Suprapubic skin (tissue), 4 donors: ENCODE measurements at places on chromosomes 4 and X. TPM values are rescaled to one million over a fixed set of nuclear protein-coding genes. Genes with fewer than 3 reads are reported as not detected.

DNA sequence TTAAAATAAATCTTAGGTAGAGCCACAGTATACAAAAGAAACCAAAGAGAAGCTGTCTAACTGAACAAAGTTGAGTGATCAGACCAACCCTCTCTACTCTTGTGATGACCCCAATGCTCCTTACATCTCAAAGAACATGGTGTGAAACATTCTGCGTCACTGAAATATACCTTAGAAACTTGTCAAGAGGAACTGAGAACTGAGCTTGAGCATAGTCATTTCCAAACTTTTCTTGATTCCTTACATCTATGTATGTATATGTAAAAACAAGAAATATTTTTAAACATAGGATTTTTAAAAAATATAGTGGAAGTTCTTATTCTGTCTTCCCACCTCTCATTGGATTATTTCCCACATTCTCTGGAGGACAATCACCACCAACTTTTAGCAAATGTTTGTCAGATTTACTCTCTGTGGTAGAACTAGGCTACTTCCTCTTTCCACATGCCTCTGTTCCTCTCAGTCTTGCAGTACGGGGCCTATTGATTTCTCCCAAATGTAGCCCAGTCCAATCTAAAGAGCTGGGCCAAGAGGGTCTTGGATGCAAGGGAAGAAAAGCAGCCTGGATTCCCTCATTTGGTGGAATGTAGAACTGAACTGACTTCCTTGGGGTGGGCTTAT lies 98.2 kb upstream of the HHIP start:
- no peak overlapping the region for H3K4me3 ChIP-seq
- H3K27me3 ChIP-seq = no peaks in the 10 kb centered on the region
- H3K4me1 ChIP-seq = no peaks in the 10 kb centered on the region
- no peak overlapping the region for H3K27ac ChIP-seq

DNA sequence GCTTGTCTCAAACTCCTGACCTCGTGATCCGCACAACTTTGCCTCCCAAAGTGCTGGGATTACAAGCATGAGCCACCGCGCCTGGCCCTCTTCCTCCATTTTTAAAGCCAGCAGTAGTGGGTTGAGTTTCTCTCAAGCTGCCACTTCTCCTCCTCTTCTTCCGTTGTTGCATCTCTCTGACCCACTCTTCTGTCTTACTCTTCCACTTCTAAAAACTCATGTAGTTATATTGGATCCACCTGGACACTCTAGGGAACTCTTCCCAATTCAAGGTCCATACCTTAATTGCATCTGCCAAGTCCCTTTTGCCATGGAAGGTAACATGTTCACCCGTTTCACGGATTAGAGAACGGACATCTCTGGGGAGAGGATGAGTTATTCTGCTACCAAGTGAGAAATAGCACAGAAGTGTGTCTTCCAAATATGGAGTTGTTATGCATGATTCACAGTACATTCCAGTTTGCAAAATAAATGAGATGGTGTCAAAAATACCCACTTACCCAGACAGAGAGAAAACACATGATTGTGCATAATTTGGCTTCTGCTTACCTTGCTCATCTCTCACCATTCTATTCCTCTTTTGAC lies 51.8 kb downstream of the GBA3 start:
- H3K4me3 ChIP-seq = no peak overlapping the region
- H3K36me3 ChIP-seq = no peaks in the 10 kb centered on the region
- no peak for DNase-seq
- no peaks in the 10 kb centered on the region for H3K4me1 ChIP-seq

DNA sequence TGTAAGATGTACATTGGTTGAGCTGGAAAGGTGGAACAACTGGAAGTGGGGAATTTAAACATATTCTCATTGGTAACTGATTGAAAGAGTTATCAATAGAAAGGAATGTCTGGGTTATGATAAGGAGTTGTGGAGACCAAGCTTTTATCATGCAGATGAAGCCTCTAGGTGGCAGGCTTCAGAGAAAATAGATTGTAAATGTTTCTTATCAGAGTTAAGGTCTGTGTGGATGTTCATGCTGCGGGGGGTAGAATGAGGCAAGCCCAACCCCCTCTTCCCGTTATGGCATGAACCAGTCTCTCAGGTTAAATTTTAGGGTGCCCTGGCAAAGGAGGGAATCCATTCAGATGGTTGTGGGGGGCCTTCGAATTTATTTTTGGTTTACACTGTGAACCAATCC lies 16.0 kb downstream of the ARSD start:
- no peaks in the 10 kb centered on the region for H3K4me1 ChIP-seq
- no peaks in the 10 kb centered on the region for H3K27me3 ChIP-seq
- no peak for DNase-seq
- no peak overlapping the region for H3K4me3 ChIP-seq
- H3K36me3 ChIP-seq = peaks cover 12% of the 10 kb centered on the region
- H3K27ac ChIP-seq = no peak overlapping the region

DNA sequence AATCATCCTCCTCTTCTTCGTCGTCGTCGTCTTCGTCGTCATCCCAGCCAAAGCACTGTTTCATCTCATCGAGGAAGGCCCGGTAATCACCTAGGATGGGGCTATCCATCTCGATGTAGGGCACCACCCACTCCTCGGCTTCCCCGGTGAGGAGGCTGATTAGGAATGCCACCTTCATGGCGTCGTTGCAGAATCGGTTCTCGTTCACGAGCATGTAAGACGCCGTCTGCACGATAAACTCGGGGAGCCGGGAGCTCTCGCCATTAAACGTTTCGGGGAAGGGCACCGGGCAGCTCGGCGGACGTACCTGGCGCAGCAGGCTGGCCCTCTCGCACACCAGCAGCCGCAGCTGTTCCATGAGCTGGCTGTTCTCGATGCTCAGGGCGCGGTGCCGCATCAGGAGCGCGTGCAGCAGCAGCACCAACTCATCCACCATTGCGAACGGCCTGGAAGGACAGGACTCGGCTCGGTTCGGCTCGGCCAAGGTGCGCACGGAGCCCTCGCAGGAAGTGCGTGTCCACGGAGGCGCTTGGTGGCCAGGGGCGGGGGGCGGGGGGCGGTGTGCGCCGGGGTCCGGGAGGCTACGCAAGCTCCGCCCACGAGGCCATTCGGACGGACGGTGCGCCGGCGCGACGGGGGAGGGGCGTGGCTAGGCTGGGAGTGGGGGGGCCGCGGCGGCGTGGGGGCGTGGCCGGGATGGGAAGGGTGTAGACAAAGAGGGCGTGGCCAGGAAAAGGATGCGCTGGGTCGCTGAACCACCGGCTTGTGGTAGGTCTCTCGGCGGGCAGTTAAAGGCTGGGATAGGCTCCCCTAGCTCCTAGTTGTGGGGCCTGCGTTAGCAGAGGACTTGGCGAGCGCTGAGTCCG lies at the start of gene LDOC1:
TSS of gene LDOC1 (minus strand) at position 544 of the 866 bp plus-strand sequence. CDS start at position 436, 108 bp downstream.
- no peak within 1 kb of the TSS for H3K27ac ChIP-seq
- H3K4me3 ChIP-seq = peak within 1 kb of the TSS; percentile 55
- no peaks in the 10 kb centered on the region for H3K36me3 ChIP-seq
- H3K4me1 ChIP-seq = peaks cover 4% of the 10 kb centered on the region

DNA sequence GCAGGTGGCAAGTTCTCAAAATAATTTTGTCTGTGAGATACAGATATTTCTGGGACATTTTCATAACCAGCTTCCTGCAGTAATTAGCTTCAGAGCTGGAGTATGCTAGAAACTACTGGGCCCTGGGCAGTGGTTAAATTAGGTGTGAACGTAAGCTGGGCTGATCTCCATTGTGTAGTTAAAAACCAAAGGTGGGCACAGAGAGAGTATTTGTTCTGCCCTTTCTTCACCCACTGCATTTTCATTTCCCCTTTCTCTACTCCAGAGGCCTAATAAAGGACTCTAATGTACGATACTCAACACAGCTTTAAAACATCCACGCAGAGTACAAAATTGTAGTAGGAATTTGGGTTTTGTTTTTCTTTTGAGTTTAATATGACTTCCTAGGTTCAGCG lies 252.7 kb downstream of the SPRY1 start:
- H3K4me1 ChIP-seq = peaks cover 42% of the 10 kb centered on the region
- H3K4me3 ChIP-seq = no peak overlapping the region
- no peaks in the 10 kb centered on the region for H3K36me3 ChIP-seq
- H3K27me3 ChIP-seq = no peaks in the 10 kb centered on the region
- peak overlapping the region; percentile 84 for H3K27ac ChIP-seq
- no peak for DNase-seq

DNA sequence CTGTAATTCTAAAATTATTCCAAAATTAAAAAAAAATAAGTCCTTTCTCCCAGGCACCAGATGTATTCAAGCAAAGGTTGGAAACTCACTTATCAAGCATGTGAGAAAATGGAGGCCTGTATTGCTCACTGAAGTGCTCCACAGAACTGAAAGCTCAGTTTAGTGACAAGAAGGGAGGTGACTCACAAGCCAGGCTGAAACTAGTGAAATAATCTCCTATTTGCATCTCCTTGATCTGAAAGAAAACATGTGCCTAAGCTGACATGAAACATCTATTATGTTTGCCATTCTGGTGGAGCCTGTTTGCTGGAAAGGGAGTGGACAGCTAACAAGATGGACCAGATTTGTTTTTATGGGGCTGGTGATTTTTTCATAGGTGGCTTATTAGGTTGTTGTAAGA lies 54.0 kb upstream of the AMELX start:
- no peak overlapping the region for H3K27ac ChIP-seq
- no peak for DNase-seq
- no peaks in the 10 kb centered on the region for H3K36me3 ChIP-seq

DNA sequence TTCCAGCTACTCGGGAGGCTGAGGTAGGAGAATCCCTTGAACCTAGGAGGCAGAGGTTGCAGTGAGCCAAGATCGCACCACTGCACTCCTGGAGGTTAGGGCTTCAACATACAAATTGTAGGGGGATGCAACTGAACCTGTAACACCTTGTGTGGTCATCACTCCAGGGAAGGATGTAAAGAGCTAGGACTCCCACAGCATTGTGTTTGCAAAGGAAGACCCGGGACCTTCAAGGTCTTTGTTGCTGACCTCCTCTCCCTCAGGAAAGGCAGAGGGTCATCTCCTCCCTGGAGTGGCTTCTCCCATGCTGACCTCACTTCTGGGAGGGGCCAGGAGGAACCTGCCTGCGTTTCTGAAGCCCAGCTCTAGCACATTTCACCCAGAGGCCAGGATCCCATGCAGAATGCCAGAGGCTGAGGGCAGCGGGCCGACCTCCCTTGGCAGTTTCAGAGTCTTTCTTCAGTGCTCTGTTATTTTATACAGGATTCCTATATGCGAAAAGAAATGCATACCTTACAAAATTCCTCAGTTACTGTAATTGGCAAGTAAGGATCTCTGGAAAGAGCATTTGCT lies 80.2 kb downstream of the HTRA3 start:
- peaks cover 4% of the 10 kb centered on the region for H3K27me3 ChIP-seq
- DNase-seq = no peak
- H3K36me3 ChIP-seq = no peaks in the 10 kb centered on the region
- H3K4me1 ChIP-seq = peaks cover 13% of the 10 kb centered on the region
- no peak overlapping the region for H3K4me3 ChIP-seq

DNA sequence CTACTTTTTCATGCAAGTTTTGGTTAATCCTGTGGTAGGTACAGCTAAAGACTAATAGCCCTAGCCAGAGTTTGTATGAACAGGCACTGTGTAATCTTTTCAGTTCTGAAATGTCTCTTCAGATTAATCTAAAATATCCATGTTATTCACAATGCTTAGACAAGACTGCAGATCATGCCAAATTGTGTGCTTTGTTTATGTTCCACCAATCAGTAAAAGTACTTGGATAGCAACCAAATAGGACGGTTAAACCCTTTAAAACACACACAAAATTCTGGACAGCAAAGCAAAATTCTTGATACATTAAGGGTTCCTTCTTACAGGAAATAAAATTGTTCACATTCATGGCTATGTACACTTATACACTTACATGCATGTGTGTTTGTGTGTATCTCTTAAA lies 139.1 kb downstream of the KLHL13 start:
- no peaks in the 10 kb centered on the region for H3K4me1 ChIP-seq
- no peak overlapping the region for H3K4me3 ChIP-seq
- no peaks in the 10 kb centered on the region for H3K27me3 ChIP-seq
- H3K36me3 ChIP-seq = no peaks in the 10 kb centered on the region
- no peak for DNase-seq

DNA sequence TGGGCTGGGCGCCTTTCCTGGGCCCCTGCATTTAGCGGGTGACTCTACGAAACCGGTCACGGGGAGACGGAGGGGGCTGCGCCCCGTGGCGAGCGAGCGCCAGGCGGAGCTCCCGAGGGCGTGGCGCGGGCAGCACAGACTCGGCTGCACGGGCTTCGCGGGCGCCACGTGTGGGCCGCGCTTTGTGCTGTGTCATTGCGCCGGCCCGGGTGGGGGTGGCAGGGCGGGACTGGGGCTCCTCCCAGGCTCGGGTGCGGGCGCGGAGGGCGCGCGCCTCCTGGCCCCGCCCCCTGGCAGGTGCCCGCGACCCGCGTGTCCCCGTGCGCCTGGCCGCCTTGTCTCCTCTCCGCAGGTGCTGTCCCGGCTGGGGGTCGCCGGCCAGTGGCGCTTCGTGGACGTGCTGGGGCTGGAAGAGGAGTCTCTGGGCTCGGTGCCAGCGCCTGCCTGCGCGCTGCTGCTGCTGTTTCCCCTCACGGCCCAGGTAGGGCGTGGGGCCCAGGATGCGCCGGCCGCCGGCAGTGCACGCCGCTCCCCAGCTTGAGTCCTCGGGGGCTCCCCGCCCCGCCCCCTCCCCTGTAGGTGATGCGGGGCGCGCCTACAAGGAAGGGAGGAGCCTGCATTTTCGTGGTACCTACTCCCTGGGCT lies 651 bp downstream of the UCHL1 start:
- DNase-seq = peak; percentile 68
- H3K4me3 ChIP-seq = peak overlapping the region; percentile 59
- peaks cover 17% of the 10 kb centered on the region for H3K4me1 ChIP-seq
- peaks cover 17% of the 10 kb centered on the region for H3K27me3 ChIP-seq
- no peaks in the 10 kb centered on the region for H3K36me3 ChIP-seq
- no peak overlapping the region for H3K27ac ChIP-seq

GRCh38 chrX:28590396-28590795 lies 3.1 kb downstream of the IL1RAPL1 start:
- no peaks in the 10 kb centered on the region for H3K4me1 ChIP-seq
- H3K4me3 ChIP-seq = no peak overlapping the region
- DNase-seq = no peak
- H3K36me3 ChIP-seq = no peaks in the 10 kb centered on the region
- H3K27ac ChIP-seq = no peak overlapping the region
- H3K27me3 ChIP-seq = no peaks in the 10 kb centered on the region

GRCh38 chrX:69133921-69134542 lies 31.2 kb downstream of the PJA1 start:
- no peaks in the 10 kb centered on the region for H3K27me3 ChIP-seq
- H3K36me3 ChIP-seq = no peaks in the 10 kb centered on the region
- DNase-seq = no peak
- H3K27ac ChIP-seq = no peak overlapping the region

LRCH2 gene
- 0.44 TPM for total RNA-seq

GDPD2 gene
- total RNA-seq = 15.8 TPM
